ENCODE measurements at places on chromosomes 5 and 9. TPM values are rescaled to one million over a fixed set of nuclear protein-coding genes. Genes with fewer than 3 reads are reported as not detected.
A peak's percentile ranks its signal among the peaks of the same experiment; 100 is the strongest.

GRCh38 chr5:4640795-4641194 lies 499.3 kb upstream of the ADAMTS16 start:
- DNase-seq, result no peak

- no peak for DNase-seq
Observed at GRCh38 chr5:153902016-153902415, 136.7 kb downstream of the FAM114A2 start.

DNA sequence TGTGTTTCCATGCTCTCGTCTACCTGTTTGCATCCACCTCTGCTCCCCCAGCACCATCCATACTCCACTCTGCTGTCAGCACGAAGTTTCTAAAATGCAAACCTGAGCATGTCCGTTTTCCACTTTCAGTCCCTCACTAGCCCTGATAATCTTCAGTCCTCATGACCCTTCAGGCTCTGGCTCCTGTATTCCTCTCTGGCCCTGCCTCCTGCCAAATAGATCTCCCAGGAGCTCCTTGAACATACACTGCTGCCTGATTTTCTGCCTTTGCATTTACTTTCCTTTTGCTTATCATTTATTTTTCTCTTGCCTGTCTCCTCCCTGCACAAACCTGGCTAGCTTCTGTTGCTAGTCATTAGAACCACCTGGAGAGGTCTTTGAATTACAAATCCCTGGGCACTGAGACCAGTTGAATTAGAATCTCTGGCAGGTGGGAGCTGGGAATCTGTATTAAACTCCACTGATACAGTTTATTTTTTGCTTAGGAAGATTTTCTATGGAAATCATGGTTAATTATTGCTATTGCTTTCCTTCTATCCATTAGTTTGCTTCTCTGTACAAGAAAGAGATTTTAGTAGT lies 18.5 kb downstream of the ARHGEF28 start:
- no peak for DNase-seq

GRCh38 chr5:174935854-174936474 lies 211.6 kb downstream of the MSX2 start:
- peak; percentile 1 for DNase-seq

GRCh38 chr5:72276219-72276752 lies 43.8 kb downstream of the MRPS27 start:
- DNase-seq, result no peak

DNA sequence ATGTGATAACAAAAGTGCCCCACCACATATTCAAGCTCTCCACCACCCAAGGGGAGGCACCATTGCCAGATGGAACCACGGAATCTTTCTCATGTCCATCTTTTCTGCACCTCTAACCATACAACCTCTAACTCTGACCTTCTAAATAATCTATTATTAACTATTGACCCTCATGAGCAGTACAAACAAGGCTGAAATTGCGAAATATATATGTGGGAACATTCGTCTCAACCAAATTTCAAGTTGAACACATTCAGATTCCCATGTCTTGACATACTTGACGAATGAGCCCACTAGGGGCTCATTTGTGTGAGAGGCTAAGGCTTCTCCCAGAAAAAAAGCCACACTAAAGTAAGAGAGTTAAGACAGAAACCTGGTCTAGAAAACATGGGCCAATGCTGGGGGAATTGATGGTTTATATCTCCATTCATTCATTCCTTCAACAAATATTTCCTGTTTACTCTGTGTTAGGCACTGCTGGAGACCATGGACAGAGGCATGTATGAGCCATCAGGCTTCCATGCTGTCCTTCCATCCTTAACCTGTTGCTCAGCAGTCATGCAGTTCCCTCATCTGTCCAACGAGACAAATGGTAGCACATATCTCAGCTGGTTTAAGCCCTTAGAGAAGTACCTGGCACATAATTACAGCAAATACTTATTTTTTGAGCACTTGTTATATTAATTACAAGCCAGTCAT lies 130.4 kb downstream of the ESM1 start:
- no peak for DNase-seq

- no peak for DNase-seq
Observed at GRCh38 chr5:167867281-167867680, 424.2 kb upstream of the WWC1 start.

DNA sequence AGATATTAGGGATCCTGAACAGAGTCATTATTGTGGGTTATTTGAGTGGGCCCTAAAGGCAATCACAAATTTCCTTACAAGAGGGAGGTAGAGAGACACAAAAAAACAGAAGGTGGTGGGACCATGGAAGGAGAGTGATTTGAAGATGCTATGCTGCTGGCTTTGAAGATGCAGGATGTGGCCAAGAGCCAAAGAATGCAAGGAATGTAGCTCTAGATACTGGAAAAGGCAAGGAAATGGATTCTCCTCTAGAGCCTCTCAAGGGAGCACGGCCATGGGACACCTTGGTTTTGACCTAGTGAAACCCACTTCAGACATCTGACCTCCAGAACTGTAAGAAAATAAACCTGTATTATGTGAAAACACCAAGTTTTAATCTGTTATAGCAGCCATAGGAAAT lies 53.8 kb downstream of the TTC39B start:
- DNase-seq, result no peak

- DNase-seq, result no peak
Observed at GRCh38 chr5:135332519-135333150, 66.4 kb downstream of the MACROH2A1 start.

DNA sequence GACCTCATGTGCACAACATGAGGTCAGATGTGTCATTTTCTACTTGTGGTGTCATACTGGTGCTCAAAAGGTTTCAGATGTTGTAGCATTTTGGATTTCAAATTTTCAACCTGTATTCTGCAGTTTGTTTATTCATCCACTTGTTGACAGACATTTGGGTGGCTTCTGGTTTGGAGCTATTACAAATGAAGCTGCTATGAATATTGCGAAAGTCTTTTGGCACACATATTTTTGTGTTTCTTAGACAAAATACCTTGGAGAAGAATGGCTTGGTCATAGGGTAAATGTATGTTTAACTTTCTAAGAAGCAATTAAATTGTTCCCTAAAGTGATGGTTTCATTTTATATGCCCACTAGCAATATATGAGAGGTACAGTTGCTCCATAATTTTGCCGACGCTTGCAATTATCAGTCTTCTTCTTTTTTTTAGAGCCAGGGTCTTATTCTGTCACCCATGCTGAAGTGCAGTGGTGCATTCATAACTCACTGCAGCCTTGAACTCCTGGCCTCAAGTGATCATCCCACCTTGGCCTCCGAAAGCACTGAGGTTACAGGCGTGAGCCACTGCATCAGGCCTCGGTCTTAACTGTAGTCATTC lies 70.7 kb upstream of the TRPC7 start:
- no peak for DNase-seq

Gene NUDT12
- 11.2 TPM for total RNA-seq

Gene ADAMTS2
- 2.3 TPM for total RNA-seq

Gene PCDHB8
- total RNA-seq, result 0.34 TPM

Gene ATP10B
- total RNA-seq, result under 0.01 TPM

Gene HDAC3
- 39.7 TPM for total RNA-seq

Gene GPR151
- total RNA-seq, result not detected

Gene KIF4B
- total RNA-seq, result not detected

Gene UNC13B
- total RNA-seq, result 30.1 TPM
